NB4 (cell line): ENCODE measurements at places on chromosomes 2 and 18.

DNA sequence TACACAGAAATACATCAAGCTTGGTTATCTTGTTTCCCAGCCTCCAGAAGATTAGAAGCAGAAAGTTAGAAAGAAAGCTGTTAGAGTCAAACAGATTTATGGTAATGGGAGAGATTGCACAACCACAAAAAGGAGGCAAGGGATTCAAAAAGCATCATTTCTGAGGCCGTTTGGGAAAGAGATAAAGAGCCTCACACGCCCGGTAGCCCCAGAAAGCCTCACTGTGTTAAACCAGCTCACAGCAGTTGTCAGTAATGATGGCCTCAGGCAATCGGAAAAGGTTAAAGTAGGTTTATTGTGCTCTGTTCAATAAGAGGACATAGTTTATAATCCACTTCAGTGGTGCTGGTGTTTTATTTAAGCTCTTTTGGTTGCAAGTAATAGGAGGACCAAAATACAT lies 111.3 kb downstream of the DCC start:
- DNase-seq: no peak

- no peak for DNase-seq
These were observed 93.4 kb downstream of the MYO3B start for GRCh38 chr2:170271340-170271739.

GRCh38 chr18:11696451-11696850 lies 7.4 kb downstream of the GNAL start:
- no peak for DNase-seq

GRCh38 chr2:47070155-47070919 lies 84.8 kb downstream of the STPG4 start:
- DNase-seq: no peak

DNA sequence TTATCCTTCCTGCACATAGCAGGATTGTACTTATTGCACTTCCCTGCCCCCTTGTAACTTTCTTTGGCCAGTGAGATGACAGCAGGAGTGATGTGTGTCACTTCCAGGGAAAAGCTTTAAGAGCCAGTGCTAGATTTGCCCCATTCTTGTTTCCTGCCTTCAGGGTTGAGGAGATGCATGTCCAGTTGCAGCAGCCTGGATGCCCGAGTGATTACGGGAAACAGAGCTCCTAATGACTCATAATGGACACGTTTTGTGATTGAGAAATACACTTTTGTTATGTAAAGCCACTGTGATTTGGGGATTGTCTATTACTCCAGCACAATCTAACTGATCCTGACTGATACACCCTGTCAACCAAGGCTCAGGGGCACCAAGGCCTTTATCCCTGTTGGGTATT lies 5.0 kb upstream of the TET3 start:
- peak; percentile 72 for DNase-seq

DNA sequence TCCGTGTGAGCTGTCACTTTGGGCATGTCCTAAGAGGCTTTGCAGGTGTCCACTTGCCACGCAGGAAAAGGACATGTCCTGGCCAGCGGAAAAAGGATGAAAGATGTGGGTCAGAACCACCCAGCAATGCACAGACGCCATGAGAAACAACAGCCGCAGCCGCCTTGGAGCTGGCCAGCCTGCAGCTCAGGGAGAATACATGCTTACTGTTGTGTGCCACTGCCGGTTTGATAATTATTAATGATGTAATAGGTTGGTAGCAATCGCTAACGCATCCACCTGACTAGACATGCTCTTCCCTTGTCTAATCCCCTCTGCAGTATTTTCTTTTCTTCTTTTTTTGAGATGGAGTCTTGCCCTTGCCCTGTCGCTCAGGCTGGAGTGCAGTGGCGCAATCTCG lies 221.7 kb downstream of the HAUS1 start:
- no peak for DNase-seq

DNA sequence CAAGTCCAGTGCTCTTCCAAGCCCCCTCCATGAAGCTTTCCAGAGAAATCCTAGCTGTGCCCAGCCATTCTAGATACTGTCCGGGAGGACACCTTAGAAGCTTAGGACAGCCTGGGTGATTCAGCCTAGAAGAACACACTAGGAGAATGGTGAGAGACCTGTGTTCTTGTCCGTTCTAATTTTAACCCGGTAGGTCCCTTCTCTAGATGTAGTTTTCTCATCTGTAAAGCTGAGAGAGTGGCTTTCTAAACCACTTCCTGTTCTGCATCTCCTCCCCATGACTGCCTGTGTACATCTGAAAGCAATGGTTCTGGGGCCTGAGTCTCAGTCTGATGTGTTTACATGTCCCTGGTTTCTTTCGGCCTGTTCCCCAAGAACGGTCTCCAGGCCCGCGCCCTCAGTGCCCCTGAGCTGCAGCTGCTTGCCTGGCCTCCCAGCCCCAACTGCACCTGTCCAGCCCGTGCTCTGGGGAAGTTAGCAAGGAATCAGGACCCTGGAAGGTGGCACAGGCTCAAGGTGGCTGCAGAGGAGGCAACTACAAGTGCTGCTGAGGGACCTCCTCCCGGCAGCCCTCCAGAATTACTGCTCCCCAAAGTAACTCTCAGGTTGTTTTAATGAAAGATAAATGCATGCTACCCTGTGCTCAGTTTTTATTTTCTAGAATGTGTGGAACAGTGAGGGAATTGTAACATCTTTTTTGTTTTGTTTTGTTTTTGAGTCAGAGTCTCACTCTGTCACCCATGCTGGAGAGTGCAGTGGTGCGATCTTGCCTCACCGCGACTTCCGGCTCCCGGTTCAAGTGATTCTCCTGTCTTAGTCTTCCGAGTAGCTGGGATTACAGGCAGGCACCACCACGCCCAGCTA lies 105.9 kb downstream of the LBH start:
- peak; percentile 21 for DNase-seq

GRCh38 chr2:230954746-230955145 lies 29.7 kb upstream of the GPR55 start:
- no peak for DNase-seq
